Choroid plexus epithelial cell (primary cell): ENCODE measurements at places on chromosomes 12 and 14.

GRCh38 chr12:18165889-18166288 is 75.9 kb upstream of the RERGL start:
- DNase-seq = no peak

DNA sequence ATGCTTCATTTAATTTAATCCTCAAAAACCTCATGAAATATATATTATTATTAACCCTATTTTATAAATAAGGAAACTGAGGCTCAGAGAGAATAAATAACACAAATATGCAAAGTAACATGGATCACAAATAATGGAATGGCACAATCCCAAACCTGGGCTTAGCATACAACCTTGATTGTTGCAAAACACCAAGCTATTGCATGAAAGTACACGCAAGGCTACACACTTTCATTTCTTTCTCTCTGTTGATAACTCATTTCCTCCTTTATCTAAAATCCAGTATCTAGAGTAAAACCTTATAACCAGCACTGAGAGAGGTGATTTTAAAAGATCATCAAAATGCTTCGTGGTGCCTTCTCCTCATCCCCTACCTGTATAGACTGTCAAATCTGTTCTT is 2.8 kb upstream of the DAAM1 start:
- no peak for DNase-seq

- DNase-seq = no peak
Measured at GRCh38 chr14:74211945-74212580, 27.2 kb upstream of the VSX2 start.

GRCh38 chr12:116245189-116245588 is 32.3 kb downstream of the MED13L start:
- no peak for DNase-seq
